ENCODE measurements at places on chromosomes 3 and 15. TPM values are rescaled to one million over a fixed set of nuclear protein-coding genes. Genes with fewer than 3 reads are reported as not detected.

DNA sequence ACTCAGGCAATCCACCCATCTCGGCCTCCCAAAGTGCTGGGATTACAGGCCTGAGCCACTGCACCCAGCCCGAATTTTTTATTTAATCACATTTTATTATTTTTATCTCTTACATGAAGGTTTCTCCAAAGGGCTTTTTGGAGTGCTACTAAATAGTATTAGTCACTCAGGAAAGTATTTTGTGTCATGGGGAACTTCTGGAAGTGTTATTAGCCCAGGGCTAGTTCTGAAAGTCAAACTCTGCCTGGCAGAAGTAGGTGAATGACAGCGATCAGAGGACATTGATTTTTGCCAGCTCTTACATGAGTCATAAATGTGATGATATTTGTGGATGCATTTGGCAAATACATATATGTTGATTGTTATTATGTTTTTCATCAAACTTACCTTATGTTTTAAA lies 48.7 kb downstream of the ZPLD1 start:
- no peak for DNase-seq

GRCh38 chr15:88742161-88742560 lies 61.1 kb upstream of the ACAN start:
- no peak for DNase-seq

DNA sequence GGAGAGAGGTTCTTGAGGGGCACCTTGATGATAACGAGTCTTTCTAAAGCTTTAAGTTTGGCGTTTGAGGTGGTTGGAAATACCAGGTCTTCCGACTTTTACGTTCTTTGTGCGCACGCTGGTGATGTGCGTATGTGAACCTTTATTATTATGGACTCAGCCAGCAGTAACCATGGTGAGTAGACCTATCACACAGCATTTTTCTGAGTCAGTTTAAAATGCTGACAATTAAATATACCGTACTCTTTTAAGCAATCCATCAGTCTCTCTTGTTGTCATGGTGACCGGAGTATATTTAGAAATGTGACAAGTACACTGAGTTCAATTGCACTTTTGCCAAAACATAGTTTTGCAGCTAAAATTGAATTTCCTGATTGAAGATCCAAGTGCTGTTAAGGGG lies 172.2 kb downstream of the LPP start:
- DNase-seq: no peak

DNA sequence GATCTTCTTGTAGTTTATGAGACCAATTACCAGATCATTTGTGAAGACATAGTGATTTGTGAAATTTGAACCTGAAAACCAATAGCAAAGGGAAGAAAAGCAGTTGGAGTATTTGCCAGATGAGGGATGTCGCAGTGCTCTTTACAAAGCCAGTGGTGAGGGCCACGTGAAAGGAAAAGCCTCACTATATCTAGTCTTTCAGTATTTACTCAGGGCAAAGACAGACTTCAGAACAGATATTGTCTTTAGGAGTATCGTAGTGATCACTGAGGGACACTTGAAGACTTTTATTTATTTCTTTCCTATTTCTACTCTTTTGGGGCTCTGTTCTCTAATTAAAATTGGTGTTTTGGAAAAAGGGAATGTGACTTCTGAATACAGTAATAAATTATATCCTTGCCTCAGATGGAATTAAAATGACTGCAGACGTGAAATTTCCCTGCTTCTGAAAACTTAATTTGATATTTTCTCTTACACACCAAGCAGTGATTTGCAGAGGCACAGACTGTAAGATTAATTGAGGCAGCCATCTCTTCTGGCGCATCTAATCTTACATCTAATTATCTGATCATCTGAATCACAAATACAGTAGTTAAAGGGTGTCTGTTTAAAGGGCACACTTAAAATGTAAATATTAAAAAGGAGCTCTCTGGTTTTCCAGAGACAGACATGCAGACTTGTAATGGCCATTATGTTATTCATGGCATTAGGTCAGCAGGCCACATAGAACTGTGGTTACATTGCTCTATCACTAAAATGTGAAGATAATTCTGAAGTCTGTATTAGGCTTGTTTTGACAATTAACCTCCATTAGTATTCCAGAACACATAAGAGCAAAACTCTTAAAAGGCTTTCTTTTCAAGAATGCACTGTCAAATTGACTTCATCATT lies 193.0 kb upstream of the GOLIM4 start:
- no peak for DNase-seq

DNA sequence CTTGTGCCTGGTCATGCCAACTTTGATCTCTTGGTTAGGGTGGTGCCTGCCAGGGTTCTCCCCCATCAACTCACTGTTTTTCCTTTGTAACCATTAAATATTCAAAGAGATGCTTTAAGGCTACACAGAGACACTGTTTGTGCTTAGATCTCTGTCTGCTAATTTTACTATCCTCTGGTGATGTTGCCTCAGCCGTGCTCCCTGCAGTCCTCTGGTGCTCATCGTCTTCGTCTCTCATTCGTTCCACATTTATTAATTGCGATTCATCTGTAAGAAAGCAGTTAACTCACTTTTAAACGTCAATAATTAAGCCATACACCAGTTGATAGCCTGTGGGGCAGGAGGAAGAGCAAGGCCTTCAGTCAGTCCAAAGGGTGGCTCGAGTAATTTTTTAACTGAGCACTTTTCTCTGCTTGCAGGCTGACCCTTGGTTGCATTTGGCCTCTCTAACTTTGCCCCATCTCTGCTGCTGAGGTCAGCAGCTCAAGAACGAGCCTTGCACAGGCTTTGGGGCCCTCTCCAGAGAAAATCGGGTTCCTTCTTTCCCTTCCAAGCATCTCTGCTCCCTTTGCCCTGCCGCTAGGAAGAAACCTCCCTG lies 62.9 kb downstream of the KLF15 start:
- DNase-seq: no peak

GRCh38 chr15:51244423-51244869 lies 94.0 kb downstream of the CYP19A1 start:
- no peak for DNase-seq

DNA sequence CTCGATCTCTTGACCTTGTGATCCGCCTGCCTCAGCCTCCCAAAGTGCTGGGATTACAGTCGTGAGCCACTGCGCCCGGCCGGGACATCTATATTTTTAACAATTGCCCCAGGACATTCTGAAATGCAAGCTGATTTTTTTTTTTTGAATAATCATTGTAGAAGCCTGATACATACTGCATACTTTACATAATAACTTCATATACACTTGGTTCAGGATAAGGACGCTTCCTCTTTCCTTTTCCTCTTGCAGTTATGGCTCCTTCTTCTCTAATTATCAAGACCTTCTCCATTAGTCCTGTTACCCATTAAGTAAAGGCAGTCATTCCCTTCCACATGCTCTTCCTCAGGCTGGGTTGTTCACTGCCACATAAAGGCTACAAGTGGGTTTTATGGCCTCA lies 58.3 kb downstream of the SLCO3A1 start:
- no peak for DNase-seq

- no peak for DNase-seq
Observed at GRCh38 chr15:39248204-39248603, 332.7 kb upstream of the THBS1 start.

GRCh38 chr3:136194409-136195257 lies 1.5 kb downstream of the MSL2 start:
- peak; percentile 87 for DNase-seq

GRCh38 chr3:49053543-49053942 lies 24.3 kb upstream of the IMPDH2 start:
- no peak for DNase-seq

DNA sequence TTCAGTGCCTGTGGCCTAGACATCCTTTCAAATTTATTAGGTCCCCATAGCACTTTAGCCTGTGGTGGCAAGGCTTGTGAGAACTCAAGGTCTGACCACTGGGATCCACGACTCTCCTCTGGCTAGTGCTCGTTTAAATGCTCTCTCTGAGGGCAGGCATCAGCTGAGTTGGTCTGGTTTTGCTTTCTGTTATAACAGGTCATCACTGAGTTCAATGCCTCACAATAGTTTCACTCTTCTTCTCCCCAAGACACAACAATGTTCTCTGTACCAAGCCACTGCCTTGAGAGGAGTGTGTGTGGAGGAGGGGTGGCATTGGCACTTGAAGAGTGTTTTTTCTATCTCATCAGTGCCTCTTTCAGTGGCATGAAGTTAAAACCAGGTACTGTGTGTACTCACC lies 7.6 kb downstream of the OR5K4 start:
- no peak for DNase-seq

DNA sequence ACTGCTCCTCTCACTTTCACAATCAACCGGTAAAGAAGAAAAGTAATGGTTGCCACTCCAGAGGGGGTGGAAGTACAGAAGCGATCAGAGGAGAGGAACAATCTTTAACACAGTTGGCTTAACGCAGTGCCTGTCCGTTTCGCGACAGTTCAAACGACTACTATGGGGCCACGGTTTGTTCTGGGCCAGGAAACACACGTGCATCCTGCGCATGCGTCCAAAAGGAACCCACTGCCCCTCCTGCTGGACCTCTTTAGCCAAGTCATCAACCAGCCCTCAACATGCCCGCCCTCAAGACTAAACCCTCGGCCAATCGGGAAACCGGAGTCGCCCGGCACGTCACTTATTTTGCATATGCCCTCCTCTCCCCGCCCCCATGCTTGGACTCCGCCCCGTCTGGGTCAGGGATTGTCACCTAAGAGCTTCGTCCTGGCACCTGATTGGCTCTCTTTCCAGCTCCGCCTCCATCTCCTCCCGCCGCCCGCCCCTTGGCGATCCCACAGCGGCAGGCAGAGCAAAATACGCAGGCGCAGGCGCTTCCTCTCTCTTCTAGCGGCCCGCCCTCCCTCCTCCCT lies 345 bp upstream of the CDV3 start:
- peak; percentile 100 for DNase-seq

DNA sequence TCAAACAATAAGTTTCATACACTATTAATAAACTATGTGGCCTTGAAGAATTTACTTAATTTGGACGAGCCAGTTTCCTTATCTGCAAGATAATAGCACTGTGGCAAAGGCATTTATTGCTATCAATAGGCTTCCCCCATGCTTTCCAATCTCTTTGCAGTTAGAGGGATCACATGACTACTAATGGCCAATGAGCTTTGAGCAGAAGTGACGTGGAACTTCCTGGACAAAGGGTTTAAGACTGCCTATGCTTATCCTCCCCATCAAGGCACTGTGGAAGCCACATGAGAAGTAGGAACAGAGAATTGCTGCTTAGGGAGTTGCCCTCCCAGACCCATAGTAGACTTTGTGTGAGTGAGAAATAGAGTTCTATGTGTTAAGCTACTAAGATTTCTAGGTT lies 16.7 kb upstream of the ZMAT3 start:
- DNase-seq: no peak

GRCh38 chr3:171175741-171176234 lies 149.3 kb upstream of the SLC2A2 start:
- DNase-seq: no peak

GRCh38 chr3:37859354-37859753 lies 2.3 kb upstream of the CTDSPL start:
- DNase-seq: no peak

DNA sequence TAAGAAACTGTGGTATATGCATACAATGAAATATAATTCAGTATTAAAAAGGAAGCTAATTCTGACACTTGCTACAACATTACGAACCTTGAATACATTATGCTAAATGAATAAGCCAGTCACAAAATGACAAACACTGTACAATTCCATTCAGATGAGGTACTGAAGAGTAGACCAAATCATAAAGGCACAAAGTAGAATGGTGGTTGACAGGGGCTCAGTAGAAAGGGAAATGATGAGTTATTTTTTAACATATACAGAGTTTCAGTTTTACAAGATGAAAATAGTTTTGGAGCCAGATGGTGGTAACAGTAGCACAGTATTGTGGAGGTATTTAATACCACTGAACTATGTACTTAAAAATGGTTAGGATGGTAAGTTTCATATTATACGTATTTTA lies 254.6 kb upstream of the RBMS3 start:
- DNase-seq: no peak

GRCh38 chr3:149319750-149320149 lies 13.7 kb downstream of the TM4SF18 start:
- DNase-seq: no peak

DNA sequence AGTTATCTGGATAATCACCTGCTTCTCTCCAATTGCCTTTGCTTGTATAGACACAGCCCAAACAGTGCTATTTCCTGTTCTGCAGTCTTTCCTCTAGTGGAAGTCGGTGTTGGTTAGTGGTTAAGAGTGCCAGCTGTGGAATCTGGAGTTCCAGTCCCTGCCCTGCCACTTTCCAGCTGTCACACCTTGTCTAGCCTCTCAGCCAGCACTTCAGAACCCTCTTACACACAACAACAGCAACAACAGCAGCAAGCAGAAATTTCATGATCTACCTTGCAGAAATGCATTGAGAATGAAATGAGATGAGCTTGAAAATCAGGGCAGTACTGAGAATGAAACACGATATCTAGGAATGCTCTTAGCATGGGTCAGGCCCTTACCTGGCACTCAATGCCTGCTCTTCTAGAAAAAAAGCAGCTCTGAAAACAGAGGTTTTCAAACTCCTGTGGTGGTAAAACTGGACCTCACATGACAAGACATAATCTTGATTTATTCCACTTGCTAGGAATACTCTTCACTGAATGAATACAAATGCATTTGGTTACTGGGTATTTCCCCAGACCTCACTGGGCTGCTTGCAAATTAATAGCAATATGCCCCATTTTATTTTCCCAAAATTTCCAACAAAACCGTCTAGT lies 3.3 kb upstream of the WNT5A start:
- DNase-seq: no peak

DNA sequence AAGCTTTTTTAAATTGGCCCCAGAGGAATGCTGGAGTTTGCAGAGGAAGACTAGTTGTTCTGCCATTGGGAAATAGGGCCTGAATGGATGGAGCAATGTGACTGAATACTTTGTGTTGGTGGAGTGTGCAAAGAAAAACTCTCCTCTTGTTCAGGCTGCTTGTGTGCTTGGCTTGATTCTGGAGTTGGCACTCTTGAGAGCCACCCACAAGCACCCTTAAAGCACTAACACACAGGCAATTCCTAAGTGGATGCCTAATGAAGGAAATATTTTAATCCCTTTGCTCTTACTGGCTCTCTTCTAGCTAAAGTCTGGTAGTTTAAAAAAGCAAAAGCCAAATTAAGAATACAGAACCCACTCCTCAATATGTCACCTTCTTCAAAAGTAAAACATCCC lies 304.4 kb upstream of the C2CD4B start:
- DNase-seq: no peak

GRCh38 chr15:90561344-90562244 lies 31.9 kb downstream of the CRTC3 start:
- peak; percentile 20 for DNase-seq

The RBP2 gene
- not detected for polyA plus RNA-seq

The SENP5 gene
- 8.3 TPM for polyA plus RNA-seq

The ITGA11 gene
- polyA plus RNA-seq: not detected

The SCG3 gene
- polyA plus RNA-seq: not detected

The LRTM1 gene
- not detected for polyA plus RNA-seq

Data from immature natural killer cell (primary cell).